Chondrocyte (in vitro differentiated cells): ENCODE measurements at places on chromosomes 11 and 22. TPM values are rescaled to one million over a fixed set of nuclear protein-coding genes. Genes with fewer than 3 reads are reported as not detected.

CSF2RB gene
- total RNA-seq, result 0.05 to 0.19 TPM (median 0.08 TPM) in 3 replicates

MMP7 gene
- total RNA-seq, result 0.50 to 0.51 TPM in 2 of 3 replicates, not detected in the other

ACR gene
- total RNA-seq, result 0.45 to 0.74 TPM (median 0.63 TPM) in 3 replicates

DEUP1 gene
- 0.15 TPM in 1 of 3 replicates, not detected in the others for total RNA-seq

LRRC55 gene
- total RNA-seq, result not detected in 3 replicates

CHRM1 gene
- not detected in 3 replicates for total RNA-seq

SMC1B gene
- total RNA-seq, result not detected in 3 replicates

- DNase-seq, result peak; percentile 54
Measured at GRCh38 chr22:29217827-29218757, 12.4 kb downstream of the EMID1 start.

GRCh38 chr11:130448416-130449309, at the start of gene ADAMTS15:
TSS of gene ADAMTS15 (plus strand) at chr11:130448645. CDS start at chr11:130448974, 329 bp downstream.
- no peak for DNase-seq

- no peak for DNase-seq
Measured at GRCh38 chr11:17560281-17561110, 13.4 kb downstream of the OTOG start.

GRCh38 chr22:40922484-40923303, 28.5 kb upstream of the RBX1 start:
- no peak for DNase-seq

DNA sequence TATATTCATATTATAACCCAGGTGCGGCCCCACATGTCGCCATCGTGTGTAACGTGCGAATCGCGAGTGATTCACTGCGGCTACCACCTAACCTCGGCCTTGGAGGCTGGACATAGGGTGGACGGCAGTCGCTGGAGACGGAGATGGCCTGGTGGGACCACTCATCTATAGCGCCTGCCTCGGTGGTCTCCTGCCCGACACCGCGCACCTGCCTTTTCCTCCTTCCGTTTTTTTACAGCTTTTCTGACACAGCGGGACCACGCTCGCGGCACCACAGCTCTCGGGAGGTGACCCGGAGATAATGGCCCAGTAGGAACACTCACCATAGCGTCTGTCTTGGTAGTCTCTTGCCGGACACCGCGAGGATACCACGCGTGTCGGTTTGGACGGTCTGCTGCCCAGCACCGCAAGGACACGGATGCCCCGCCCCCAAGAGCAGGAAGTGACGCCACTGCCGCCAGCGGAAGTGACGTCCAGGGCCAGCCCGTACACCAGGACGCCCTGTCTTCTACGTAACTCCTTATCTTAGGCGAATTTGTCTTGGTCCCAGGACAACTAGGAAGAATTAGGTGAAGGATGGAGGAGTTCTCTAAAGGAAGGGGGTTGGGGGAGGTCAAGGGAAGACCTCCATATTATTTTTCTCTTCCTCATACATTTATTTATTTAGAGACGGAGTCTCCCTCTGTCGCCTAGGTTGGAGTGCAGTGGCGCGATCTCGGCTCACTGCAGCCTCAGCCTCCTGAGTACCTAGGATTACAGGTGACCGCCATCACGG, 6.4 kb downstream of the SNU13 start:
- DNase-seq, result peak; percentile 96

DNA sequence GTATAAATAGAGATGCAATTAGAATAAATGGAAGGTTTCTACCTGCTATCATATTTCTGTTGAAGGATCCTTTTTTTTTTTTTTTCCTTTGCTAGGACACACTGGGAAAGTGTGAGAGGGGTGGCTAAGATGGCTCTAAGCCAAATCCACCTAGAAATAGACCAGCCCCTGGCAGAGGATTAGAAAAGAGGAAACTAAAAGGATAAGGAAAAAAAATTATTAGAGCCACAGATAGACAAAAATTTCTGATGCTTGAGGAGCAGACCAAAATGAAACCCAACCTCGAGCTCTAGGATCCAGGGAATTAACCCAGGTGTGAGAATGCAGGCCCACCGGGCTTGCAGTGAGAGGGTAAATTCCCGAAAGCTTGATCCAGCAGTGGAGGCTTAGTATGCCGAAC, 262.3 kb downstream of the CADM1 start:
- no peak for DNase-seq
